ENCODE measurements at places on chromosomes 4 and X.
A peak's percentile ranks its signal among the peaks of the same experiment; 100 is the strongest.

- DNase-seq, result no peak
Measured at GRCh38 chr4:175871774-175872405, 59.8 kb upstream of the GPM6A start.

- no peak for DNase-seq
Measured at GRCh38 chr4:100557306-100557705, 39.5 kb upstream of the EMCN start.

GRCh38 chrX:10677490-10677889 is 57.1 kb upstream of the MID1 start:
- no peak for DNase-seq

DNA sequence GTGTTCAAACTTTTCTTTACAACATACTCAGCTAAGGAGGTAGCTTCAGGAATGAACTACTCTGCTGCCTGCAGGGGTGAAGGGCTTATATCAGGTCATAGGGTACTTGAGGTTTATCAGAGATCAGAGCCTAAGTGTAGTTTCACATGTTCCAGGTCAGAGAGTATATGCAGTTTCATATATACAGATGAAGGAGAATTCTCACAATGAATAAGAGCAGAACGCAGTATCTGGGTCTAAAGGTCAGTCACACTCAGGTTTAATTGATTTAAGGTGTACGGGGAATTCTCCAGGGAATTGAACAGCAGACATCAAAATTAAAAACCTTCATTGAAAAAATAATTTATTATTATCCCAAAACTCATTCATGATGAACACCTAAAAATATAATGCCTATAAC is 700.6 kb downstream of the TECRL start:
- DNase-seq, result no peak

DNA sequence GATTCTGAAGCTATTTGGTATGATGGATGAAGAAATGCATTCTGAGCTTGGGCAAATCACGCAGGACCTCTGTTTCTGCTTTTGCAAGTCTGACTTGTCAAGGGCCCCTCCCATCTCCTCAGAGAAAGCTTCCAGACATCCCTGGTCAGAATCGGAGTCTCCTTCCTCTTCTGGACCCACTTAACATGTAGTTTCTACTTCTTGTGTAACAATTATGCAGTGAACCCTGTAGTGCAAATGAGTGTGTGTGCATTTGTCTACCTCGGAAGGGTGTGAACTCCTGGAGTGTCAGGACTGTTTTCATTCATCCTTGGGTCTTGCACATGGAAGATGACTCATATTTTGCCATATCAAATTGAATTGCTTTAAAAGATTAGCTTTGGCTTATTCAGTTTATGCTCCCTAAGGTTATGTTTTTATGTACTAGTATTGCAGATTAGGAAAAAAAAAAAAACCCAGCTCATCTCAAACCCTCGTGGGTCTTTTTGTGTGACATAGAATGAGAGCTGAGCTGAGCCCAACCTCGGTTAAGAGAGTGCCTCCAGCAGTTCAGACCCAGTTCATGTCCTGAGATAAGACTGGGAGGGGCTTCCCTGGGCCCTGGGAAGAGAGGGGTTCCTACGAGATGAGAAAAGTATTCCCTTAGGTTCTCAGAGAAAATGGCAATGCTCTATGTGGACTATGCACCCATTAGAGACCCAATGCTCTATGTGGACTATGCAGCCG is 61.1 kb upstream of the RPL34 start:
- no peak for DNase-seq

GRCh38 chrX:9355739-9356138 is 109.1 kb upstream of the TBL1X start:
- no peak for DNase-seq

DNA sequence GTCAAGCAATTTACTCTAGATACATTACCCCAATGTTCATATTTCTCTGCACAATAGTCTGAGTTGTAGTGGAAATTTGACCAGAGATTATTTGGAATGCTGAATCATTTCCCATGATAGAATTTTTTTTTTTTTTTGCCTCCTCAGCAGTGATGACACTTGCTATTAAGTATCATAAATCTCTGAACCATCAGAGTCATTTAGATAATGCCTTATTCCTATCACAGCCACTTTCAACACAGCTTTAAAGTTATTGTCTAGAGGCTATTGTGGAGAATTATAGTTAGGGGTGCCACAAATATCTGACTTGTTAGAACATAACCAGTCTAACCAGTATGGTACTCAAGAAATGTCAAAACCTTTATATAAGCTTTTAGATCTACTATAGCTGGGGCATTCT is 79.8 kb downstream of the LCORL start:
- no peak for DNase-seq

DNA sequence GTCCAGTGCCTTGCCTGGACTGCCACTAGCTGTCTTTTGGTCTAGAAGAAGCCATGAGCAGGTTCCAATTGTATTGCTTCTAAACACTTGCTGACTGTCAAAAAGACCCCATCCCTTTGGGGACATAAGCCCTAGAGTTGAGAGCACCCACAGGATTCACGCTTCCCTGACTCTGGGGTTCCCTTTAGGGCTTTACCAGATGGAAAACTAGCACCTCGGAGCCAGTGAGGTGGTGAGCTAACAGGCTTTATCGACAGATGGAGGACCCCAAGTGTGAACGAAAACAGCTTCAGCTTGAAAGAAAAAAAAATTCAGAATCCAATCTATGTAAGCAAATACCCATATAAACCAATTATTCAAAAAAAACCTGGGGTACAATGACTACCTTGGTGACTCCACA is 90.8 kb downstream of the NAA11 start:
- DNase-seq, result no peak

DNA sequence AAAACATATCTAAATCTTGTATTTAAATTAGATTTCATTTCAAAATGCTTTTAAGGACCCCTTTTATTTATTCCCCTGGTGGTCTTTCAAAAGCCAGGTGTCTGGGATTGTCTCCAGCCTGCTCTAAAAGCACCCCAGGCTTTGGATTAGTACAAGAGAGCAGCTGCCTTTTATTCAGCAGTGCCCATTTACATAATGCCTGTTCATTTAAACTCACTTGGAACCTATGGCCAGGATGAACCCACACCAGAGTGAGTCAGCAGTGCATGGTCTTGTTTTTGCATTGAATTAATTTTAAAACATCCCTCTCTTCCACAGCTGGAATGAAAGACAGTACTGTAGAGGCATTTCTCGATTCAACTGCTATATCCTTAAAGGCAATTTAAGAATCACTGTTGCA is 64.1 kb upstream of the TENM3 start:
- no peak for DNase-seq

- no peak for DNase-seq
Measured at GRCh38 chrX:153406903-153407302, 4.4 kb upstream of the ZFP92 start.

DNA sequence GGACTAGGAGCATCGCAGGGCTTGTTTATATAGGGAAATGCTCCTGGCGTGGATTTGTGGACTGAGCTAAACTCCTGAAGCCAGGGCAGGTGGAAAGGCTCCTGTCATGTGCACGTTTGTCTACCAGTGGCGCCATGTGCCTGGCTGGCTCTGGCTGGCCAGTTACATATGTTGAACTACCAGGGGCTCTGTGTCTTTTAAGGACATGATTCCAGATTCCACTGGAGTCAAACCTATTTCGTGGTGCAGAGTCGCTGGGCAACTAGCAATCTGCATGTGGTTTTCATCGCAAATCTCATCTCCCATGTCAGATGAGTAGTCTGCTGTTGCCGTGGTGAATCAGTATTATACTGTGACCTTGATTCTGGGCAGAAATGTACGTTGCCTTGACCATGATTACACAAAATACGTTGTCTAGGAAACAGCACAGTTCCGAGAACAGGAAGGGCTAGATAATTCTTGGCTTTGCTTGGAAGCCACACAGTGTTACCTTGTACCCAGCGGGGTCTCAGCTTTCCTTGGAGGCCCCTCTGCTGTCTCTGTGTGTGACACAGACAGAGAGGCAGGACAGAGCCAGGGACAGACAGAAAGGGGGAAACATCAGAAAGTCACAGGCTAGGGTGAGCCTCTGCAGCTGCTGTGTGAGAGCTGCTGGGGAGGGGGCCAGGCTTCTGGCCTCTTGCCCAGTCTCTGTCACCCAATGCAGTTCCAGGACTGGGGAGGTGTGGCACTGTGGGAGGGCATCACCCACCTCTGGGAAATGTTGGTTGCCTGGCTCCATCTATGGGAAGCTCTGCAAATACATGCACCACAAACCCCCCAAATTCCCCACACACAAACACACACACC is 19.2 kb downstream of the PNMA6E start:
- DNase-seq, result peak; percentile 11

DNA sequence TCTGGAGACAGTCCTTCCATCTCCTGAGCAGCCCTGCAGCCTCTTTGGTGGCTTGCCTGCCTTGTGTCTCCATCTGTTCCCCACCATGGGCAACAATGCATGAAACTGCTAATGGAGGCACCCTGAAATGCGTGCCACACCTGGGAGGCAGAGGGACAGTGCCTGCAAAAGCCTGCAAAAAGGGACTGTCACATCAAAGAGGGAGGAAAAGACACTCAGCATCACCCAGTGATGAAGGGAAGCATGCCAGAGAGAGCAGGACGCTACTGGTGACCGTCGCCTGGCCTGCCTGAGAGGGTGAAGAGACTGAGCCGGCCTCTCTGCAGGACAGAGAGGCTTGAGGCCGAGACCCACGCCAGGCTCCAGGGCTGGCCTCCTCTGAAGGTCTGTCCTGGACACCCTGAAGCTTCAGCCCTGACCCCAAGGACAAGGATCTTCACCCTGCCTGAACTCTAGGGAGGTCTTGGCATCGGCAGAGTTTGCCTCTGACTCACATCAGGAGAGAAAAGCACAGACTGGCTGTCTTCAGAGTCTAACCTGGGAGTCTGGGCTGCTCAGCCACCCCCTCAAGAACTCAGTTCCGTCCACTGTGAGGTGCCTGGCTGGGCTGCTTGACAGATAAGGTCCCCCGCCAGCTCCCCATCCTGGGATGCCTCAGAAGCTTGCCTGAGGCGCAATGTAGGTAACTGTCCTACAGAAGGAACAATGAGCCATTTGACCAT is 8.1 kb downstream of the ACSL1 start:
- DNase-seq, result no peak

DNA sequence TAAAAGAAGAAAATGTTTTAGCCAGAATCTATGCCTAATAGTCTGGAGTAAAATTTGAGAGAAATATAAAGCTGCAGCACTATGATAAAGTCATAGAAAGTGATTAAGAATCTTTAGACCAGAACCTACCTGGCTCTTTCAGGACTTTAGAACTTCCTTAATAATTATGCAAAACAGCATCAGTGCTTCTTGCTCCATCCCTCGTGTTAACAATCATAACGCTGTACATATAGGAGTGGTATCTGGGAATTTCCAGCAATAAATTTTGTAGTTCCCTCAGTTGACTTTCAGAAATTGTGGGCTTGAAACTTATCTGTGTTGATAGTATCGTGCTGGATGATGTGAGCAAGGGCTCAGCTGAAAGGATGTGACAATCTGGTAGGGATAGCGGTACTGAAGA is 102.1 kb upstream of the RASGEF1B start:
- DNase-seq, result no peak

GRCh38 chrX:68299898-68300297 is 133.4 kb downstream of the OPHN1 start:
- DNase-seq, result no peak

GRCh38 chr4:65316534-65316933 is 353.8 kb downstream of the EPHA5 start:
- DNase-seq, result no peak

DNA sequence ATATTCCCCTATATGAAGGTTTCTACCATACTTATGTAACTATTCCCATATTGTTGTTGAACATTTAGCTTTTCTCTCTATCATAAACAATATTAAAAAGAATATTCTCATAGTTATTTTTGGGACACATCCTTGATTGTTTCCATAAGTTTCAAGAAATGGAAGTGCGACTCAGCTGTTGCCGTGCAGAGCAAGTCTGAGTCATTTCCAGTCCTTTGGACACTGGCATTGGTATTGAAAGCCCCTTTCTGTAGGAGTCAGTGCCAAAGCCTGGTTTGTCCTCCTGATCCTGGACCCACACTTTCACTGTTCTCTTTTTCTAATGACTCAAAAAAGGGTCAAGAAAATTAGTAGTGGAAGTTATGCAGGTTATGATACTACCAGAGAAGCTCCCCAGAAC is 108.3 kb upstream of the DIAPH2 start:
- DNase-seq, result no peak

DNA sequence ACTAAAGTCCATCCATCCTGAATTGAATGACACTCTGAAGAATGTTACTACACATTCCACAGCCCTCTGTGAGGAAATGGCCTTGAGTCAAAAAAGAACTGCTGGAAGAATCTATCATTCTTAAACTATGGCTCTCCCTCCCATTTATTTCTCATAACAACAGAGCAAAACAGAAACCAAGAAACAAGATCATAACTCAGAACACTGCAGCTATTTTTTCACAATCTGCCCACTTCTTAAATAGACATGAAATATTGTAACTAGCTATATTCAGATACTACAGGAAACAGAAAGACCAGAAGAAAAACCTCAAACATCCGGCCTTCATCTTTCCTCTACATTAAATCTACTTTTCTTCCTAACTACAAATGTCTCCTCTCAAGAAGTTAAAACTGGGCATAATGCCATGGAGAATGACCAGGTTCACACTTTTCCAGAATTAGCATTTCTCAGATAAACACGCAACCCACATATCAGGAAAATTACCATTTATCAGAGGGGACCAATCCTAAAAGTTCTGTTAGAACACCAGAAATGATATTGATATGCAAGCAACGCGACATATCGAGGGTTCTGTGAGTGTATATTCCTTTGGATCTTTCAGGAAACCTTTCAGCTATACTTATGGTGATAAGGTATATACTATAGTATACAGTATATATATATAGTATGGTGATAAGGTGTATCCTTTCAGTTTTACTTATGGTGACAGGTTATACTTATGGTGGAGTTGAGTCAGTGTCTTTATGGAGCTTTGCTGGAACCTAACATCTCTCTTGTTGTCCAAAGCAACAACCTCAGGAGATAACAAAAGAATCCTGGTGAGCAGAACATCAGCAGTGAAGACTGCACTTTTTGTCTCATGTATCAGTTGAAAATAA is 60.4 kb upstream of the IRF2 start:
- no peak for DNase-seq

DNA sequence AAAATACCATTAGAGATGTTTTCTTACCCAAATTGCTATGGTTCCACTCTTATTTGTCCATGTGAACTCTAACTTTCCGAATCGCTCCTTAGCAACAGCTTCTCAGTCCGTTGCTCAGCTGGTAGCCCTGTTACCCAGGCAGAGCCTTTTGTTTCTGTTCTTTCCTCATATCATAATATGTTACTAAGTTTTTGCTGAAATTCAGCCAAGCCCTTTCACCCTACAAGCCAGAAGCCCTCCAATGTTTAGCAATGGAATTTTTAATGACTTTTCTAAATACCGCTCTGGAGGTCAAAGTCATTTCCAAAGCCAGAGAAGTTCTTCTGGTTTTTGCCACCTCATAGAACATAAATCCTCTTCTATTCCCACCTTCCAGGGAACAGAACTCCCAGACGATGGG is 1029.5 kb downstream of the C4orf33 start:
- no peak for DNase-seq

Measured in activated naive CD4-positive, alpha-beta T cell treated with anti-CD3 and anti-CD28 coated beads, Interleukin-2, amount 50 U/mL, for 72 hours (primary cell).